PC-9 (cell line): ENCODE measurements at places on chromosomes 5 and 9.

- DNase-seq, result no peak
Observed at GRCh38 chr5:121430538-121430937, 421.1 kb upstream of the FTMT start.

GRCh38 chr5:141966963-141967333 is 2.0 kb upstream of the RNF14 start:
- no peak for DNase-seq

GRCh38 chr5:39106322-39106721 is 32.1 kb upstream of the RICTOR start:
- DNase-seq, result no peak

DNA sequence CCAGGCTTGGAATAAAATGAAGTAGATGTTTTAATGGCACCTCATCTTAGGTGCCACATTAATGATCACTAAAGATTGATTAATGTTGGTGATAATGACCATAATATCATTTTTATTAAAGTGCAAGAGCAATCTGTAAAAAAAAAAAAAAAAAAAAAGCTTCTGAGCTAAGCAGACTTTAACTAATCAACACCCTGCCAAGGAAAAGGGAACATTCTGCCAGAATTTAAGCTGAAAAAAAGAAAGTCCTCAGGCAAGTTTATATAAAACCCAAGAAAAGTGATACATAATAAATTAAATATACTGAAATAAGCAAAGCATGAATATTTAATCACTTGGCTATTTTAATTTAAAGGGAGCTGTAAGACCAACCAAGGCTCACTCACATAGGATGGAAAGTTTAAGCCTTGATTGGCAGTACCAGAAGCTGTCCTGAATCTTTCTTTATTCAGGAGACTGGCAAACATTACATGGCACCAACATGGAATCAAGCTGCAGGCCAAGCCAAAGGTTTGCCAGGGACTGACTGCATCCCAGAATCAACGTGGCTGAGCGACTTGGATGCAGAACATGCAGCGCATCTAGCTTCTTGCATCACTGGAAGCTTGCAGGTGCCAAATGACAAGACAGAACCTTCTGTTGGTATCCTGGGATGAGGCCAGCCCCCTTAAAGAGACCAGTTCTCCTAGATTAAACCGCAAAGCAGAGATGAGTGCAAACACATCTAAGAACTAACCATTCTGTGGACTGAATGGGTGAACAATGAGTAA is 413.6 kb downstream of the ENC1 start:
- DNase-seq, result no peak

DNA sequence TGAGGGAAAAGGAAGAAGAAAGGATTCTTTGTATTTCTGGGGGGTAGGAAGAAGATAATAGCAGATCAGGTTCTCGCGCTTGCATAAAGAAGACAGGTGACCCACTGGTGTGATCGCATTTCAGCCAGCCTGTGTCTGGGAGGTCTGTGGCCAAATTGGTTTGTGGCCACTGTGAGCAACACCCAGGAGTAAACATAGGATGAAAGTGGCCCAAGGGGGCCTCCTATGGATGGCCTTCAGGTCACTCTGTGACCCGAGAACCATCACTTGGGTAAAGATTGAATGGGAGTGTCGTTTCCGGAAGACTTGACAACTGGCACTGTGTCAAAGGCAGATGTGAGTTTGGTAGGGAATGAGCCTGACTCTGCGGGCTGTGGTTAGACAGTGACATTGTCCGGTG is 34.2 kb downstream of the RAI14 start:
- no peak for DNase-seq

GRCh38 chr5:31229266-31229665 is 35.8 kb downstream of the CDH6 start:
- no peak for DNase-seq

GRCh38 chr5:24397601-24398000 is 247.2 kb downstream of the CDH10 start:
- no peak for DNase-seq

DNA sequence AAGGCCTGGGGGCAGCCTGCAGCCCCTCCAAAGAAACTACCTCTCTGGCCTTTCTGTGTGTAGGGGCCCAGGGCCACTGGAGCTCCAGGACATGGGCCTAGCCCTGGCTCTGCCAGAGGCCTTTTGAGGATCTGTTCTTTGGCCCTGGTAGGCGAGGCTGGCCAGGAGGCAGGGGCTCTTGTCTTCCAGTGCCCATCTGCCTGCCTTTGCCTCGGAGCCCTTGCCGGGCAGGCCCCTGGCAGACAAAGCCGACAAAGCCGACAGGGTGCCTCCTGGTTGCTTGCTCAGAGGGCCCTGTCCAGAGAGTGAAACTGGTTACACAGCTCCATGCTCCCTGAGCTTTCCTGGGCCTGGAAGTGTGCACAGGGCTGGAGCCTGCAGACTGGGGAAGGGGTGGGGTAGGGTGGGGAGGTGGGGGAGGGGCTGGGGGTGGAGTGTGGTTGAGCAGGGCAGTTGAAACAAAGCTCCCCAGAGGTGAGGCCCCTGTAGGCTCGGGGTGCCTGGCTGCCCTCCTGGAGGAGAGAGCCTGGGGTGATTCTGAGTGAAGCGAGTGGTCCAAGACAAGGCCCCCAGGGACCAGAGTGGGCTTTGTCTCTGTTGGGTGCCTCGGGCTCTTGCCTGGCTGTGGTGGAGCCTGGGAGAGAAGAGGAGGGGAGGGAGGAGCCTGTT is 29.3 kb downstream of the PTPA start:
- peak; percentile 70 for DNase-seq

DNA sequence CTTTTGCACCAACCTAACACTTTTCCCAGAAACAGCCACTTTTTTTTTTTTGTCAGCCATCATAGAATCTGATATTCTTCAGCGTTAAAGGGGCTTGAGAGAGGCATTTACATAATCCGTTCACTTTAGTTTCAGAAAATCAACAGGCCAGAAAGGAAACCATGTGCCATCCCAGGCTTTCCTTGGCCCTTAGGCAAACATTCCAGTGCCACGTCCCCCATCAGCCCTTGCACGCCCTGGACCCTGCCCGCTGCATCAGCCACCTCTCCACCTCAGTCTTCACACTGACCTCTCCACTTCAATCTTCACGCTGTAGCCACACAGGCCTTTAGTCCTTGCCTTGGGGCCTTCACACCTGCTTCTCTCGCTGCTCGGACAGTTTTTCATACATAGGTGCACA is 123.2 kb downstream of the GRIA1 start:
- no peak for DNase-seq

DNA sequence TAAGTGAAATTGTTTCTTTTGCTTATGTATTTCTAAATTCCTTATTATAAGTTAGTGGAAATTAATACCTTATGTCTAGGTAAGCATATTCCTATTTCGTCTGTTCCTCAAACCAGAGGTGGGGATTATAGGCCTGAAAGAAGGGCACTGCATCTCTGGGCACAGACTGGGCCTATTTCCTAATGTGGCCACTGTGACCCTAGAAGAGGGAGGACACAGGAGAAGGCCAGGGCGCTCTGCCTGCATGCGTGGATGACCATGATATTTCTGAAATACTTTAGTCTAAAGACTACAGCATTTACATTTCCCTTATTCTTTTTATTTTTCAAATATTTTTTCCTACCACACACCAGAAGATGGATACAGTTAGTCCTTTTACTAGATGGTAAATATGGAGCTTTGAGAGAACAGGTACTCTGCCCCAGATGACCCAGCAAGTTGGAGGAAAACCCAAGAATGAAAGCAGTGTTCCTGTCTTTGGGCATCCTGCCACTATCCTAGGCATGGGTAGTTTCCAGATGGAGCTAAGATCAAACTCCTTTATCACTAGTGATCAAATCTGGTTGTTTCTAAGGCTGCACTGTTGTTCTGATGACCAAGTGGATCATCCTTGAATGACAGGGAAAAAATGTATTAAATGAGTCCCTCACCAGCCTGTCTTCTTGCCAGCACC is 27.8 kb downstream of the RUSC2 start:
- no peak for DNase-seq

DNA sequence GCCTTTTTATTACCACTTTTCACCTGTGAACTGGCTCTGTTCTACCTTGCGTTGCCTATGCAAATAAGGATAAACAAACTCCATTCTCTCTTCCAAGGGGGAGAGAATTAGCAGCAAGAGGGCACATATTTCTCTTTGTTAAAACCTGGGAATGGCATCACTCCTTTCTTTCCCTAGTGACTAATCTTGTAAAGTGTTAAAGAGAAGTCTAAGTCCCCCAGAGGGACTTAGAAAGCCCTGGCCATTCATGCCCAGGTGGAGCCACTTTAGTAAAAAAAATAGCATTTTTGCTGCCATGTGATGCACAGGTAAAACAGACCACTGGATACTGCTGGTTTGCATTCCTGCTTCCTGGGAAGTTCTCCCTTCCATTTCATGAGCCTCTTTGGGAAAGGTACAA is 148.4 kb downstream of the MAN2A1 start:
- no peak for DNase-seq

DNA sequence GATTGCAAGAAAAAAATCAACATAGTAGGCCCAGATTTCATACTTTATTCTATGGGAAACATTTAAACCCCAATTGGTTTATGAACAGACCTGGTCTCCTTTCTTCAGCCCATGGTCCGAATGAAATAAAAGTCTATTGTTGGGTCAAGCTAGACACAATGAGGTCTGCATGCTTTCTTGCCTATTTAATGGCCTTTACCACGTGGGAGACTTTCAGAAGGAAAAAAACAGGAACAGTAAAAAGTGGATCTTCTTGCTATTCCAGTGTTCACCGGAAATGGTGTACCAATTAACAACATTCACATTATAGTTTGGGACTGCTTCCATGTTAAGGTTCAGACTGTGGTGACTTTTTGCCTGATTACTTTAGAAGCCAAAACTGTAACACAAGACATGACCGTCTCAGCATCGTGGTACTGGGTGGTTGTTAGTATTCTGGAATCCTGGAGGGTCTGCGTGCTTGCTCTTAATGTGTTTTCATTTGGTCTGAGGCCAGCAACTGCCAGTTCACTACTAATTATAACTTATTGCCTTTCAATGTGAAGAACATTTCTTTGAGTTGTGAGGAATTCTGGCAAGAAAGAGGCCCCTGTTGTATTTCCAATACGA is 85.4 kb upstream of the PRRC1 start:
- DNase-seq, result no peak

GRCh38 chr5:153439130-153439529 is 51.3 kb upstream of the GRIA1 start:
- DNase-seq, result no peak

DNA sequence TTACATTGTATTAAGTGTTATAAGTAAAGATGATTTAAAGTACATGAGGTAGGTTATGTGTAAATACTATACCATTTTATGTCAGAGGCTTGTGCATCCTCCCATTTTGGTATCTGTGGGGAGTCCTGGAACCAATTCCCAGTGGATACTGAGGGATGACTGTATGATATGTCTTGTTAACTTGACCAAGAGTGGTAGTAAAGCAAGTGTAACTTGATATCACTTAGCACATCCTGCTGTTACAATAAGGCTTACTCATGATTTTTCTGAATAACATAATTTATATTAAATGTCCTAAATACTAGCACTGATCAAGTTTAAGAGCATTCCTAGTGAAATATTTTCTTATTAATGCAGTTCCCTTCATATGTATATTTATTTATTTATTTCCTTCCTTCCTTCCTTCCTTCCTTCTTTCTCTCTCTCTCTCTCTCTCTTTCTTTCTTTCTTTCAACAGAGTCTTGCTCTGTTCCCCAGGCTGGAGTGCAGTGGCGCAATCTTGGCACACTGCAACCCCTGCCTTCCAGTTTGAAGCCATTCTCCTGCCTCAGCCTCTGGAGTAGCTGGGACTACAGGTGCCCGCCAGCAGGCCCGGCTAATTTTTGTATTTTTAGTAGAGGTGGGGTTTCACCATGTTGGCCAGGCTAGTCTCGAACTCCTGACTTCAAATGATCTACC is 7.5 kb downstream of the NDFIP1 start:
- DNase-seq, result no peak

DNA sequence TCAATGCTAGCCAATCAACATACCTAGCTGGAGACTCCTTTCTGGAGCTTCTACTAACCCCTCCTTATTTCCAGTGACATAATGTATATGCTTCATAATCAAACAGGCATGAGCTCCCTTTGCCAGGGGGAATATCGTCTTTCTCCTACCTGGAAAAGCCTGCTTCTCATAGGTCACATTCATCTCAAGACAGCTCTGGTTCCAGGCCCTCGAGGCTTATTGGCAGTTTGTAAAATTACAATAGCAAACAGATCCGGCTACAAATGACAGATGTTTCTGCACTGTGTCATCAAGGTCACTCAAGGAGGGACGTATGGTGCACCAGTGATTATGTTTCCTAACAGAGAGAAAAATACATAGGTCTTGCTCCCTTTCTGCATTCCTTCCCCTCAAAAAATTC is 140.0 kb downstream of the SAXO1 start:
- no peak for DNase-seq

GRCh38 chr9:104879555-104880309 is 48.2 kb downstream of the ABCA1 start:
- no peak for DNase-seq

DNA sequence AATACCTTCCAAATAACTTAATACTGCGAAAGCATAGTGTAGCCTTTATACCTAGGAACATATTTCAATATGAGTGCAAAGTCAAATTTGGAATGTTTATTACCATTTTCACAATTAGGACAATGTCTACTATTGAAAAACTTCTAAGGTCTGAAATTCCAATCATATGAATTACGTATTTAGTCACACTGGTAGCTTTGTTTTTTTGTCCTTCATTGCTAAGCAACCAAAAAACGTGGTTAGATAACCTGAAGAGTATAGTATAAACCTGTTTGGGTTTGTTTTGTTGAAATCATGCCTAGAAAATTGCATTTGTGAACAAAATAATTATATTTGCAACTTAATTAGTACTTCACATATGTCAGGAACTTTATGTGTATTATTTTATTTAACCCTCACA is 134.2 kb downstream of the FBXO4 start:
- DNase-seq, result peak; percentile 67

GRCh38 chr5:105917189-105917588 is 1753.5 kb downstream of the EFNA5 start:
- DNase-seq, result no peak

- DNase-seq, result no peak
Observed at GRCh38 chr5:91119217-91119616, 263.9 kb downstream of the ARRDC3 start.

DNA sequence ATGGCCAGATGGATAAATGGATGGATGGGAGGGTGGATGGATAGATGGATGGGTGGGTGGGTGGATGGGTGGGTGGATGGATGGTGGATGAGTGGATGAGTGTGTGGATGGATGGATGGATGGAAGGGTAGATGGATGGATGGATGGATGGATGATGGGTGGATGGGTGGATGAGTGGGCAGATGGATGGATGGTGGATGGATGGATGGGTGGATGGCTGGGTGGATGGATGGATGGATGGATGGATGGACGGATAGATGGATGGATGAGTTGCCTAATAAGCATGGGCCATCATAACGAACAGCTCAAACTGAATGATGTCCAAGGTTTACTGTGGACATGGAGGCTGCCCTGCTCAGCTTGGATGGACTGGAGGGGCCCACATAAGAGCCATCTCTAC is 89.8 kb upstream of the SMIM23 start:
- DNase-seq, result no peak
